ENCODE measurements at places on chromosomes 3 and 15.
A peak's percentile ranks its signal among the peaks of the same experiment; 100 is the strongest.

DNA sequence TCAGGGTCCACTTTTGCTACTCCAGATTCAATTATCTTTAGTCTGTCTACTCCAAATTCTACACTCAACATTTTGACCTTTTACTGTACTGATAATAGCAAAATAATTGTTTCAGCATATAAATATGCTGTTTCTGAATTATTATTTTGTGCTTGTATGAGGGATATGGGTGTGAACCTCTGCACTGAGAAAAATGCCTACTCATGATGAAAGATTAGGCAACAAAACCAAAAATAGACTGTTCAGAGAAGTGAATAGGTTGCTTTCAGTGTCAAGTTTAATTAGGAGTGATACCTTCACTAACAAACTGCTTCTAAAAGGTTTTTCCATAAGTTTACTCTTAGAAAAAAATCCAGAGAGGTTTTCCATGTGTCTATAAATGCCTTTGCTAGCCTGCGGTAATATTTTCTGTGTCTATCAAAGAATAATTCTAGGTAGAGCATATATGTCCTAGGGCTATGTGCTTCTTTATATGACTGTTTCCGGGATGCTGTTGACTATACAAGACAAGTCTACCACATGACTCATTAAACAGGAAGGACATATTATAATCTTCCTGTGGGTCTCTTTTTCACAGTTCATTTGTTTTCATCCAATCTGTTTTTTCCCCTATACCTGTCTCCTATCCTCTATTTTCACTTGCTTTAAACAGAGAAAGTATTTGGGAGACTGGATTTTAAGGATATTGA lies 218.5 kb upstream of the TTC14 start:
- DNase-seq, result no peak

DNA sequence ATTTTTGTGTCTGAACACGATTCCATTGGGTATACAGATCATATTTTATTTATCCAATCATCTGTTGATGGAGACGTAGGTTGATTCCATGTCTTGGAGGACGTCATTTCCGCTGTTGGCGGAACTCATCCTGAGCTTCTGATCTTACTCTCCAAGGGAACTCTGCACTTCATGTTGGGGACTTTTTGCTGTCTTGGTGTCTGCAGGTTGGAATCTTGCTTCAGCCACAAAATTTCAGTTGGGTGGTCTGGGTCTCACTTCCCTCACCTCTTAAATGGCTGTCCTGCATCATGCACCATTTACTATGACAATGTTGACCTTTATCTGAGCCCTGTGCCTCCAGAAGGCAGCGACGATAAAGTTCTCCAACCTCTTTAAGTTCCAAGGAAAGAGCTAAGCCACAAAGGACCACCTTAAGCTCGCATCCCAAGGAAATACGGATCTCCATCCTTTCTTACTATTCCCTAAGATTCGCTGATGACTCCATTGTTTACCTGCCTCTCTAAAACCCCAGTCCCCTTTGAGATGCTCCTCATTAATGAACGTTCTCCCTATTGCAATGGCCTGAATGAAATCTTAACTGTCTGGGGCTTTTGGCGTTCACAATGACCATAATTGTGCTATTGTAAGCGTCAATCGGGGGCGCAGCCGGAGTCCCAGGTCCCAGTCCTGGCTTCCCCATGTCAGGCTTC lies 23.1 kb upstream of the RNU6-1 start:
- no peak for DNase-seq

DNA sequence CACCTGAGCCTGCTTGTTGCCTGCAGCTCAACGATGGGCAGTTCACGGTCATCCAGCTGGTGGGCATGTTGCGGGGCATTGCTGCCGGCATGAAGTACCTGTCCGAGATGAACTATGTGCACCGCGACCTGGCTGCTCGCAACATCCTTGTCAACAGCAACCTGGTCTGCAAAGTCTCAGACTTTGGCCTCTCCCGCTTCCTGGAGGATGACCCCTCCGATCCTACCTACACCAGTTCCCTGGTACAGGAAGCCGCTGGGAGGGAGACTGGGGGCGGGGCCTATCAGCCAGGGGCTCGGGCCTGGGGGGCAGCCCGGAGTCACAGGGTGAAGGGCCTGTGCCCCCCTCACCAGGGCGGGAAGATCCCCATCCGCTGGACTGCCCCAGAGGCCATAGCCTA lies 18.8 kb downstream of the EPHB3 start:
- no peak for DNase-seq

DNA sequence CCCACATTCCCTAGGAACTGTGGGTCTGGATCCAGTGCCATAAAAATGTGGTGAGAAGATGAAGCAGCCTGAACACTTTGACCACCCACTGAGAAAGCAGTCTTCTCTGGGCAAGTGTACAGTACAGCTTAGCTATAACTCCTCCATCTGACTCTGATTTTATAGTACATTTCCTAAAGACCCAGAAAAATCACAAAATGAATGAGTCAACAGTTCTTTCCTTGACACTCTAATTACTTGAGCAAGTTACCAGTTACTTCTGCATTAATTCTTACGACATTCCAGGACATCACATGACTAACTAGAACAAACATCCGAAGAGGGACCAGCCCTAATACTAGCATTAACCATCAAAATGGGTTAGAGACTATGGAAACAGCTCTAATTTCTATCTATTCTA lies 148.1 kb upstream of the PEX5L start:
- DNase-seq, result no peak

- DNase-seq, result no peak
These were observed 2.6 kb downstream of the LIMD1 start for GRCh38 chr3:45597171-45597570.

GRCh38 chr3:62942227-62942626 lies 67.0 kb upstream of the CADPS start:
- DNase-seq, result no peak

GRCh38 chr3:108486941-108487340 lies 23.5 kb downstream of the MYH15 start:
- DNase-seq, result no peak

GRCh38 chr15:35115155-35115725 lies 30.1 kb upstream of the NANOGP8 start:
- peak; percentile 21 for DNase-seq

GRCh38 chr3:36379872-36380220 lies 458 bp upstream of the STAC start:
- DNase-seq, result no peak

- DNase-seq, result no peak
These were observed 30.4 kb downstream of the ZNF662 start for GRCh38 chr3:42936157-42936981.

DNA sequence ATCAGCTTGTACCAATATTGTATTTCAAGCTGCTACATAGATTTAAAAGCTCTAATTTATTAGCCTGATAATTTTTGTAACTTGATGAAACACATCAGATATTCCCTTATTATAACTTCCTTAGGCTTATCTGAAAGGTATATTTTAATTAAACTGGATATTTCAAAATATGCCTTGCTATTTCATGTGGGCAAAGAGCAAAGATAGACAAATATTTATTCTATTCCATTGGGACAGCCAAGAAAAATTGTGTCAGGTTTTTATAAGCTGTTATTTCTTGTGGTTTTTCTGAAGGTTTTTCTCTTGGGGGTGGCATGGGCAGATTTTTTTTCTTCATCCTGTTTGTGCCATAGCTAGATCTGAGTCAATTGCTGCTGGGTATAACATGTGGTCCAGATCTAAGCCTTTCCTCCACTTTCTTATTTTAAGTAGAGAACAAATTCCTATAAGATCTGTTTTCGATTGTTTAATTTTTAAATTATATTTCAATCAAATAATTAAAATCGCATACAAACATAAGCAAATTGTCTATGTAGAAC lies 249.5 kb downstream of the NAALADL2 start:
- DNase-seq, result no peak

DNA sequence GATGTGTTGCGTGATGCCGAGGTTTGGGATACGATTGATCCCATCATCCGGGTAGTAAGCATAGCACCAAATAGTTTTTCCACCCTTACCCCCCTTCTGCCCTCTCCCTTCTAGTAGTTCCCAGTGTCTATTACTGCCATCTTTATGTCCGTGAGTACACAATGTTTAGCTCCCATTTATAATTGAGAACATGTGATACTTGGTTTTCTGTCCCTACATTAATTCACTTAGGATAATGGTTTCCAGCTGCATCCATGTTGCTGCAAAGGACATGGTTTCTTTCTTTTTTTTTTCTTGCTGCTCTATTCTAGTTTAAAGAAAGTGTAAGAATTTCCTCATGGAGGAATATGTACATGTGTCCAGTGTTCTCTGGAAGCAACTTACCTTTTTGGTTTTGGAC lies 51.8 kb downstream of the NSUN3 start:
- peak; percentile 56 for DNase-seq

DNA sequence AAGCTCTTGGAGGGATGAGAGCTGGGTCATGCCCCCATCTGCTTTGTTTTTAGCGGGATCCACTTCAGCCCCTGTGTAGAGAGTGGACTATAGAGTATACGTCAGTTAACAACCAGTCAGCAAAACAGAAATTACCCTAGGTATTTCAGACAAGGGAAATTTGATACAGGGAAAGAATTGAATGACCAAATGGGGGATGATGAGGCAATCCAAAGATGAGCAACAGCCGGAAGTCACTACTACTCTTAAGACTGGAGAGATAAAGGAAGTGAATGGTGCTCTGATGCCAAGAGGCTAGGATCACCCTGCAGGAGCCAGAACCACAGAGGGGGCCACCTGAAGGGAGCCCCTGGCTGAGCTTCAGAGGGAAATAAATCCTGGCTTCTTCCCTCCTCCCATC lies 1.7 kb upstream of the GPR62 start:
- no peak for DNase-seq

- DNase-seq, result no peak
These were observed 54.2 kb upstream of the RBMS3 start for GRCh38 chr3:29226706-29227105.

DNA sequence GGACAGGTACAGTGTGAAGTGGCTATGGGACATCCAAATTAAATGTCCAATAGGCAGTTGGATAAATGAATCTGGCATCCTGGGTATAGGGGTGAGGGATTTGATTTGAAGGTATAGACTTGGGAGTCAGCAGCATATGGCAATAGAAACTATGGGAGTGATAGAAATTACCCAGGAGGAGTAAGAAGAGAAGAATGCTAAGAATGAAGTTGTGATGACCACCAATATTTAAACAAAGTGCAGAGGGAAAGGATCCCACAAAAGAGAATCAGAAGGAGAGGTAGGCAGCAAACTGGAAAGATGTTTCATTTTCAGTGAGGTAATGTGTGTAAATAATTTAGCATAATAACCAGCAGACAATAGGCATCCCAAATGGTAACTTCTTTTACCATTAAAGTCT lies 13.8 kb upstream of the MSL2 start:
- no peak for DNase-seq
